Cardiac muscle cell (in vitro differentiated cells and primary cell): ENCODE measurements at places on chromosomes 5 and 9. TPM values are rescaled to one million over a fixed set of nuclear protein-coding genes. Genes with fewer than 3 reads are reported as not detected.

- H3K4me1 ChIP-seq, result no peaks in the 10 kb centered on the region
- H3K27me3 ChIP-seq, result no peaks in the 10 kb centered on the region
- H3K4me3 ChIP-seq, result no peak overlapping the region
- no peak for DNase-seq
- no peaks in the 10 kb centered on the region for H3K36me3 ChIP-seq
Measured at GRCh38 chr5:159392871-159393270, 62.6 kb upstream of the IL12B start.

GRCh38 chr5:109412981-109413402 is 3.2 kb upstream of the PJA2 start:
- no peak for DNase-seq
- no peak overlapping the region for H3K4me3 ChIP-seq
- no peaks in the 10 kb centered on the region for H3K36me3 ChIP-seq
- peak overlapping the region; percentile 81 for H3K27ac ChIP-seq

The LCN15 gene
- 0.32 and 0.77 TPM in 2 replicates for total RNA-seq

The ANKRD31 gene
- total RNA-seq, result under 0.01 and 0.21 TPM in 2 replicates

The C9orf152 gene
- total RNA-seq, result not detected in 2 replicates

The FAM78A gene
- 39.6 and 42.6 TPM in 2 replicates for total RNA-seq

DNA sequence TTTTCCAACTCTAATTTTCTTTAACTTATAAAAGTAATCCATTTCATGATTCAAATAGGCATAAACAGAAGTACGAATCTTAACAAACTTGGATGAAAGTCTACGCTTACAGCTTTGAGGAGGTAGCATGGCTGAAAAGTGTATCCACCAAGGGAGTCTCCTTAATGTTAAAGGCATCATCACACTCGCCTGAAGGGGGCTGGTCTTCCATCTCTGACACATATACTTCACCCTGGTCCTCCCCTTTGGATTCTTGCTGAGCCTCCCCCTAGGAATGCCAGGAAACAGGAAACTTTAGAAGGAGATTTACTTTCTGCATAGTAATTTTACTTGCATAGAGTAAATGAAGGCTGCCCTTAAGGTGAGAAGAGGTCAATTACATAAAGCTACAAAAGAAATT is 10.3 kb upstream of the NME5 start:
- H3K27ac ChIP-seq, result no peak overlapping the region
- H3K27me3 ChIP-seq, result peaks cover 3% of the 10 kb centered on the region

- H3K27ac ChIP-seq, result no peak overlapping the region
- H3K4me1 ChIP-seq, result no peaks in the 10 kb centered on the region
Measured at GRCh38 chr9:33202552-33203201, 35.5 kb upstream of the B4GALT1 start.

The PCA3 gene
- not detected in 2 replicates for total RNA-seq

DNA sequence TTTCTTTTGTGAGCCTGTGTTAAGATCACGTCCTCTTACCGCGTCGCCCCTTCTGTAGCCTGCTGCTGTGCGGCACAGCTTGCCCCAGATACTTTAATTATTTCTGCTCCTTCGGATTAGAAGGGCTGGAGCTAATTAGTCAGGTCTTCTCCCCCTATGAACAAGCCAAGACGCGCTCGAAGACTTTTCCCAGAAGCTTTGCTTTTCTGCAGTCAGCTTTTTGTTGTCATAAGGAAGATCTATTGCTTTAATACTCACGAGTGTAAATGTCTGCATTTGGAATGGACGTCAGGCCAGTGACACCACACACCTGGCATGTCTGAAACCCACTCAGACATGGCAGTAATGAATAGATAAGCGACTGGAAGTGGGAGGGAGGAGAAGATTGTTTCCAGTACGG is 37.0 kb downstream of the PRUNE2 start:
- no peak overlapping the region for H3K27ac ChIP-seq
- no peak for DNase-seq
- H3K4me3 ChIP-seq, result no peak overlapping the region
- H3K4me1 ChIP-seq, result no peaks in the 10 kb centered on the region

DNA sequence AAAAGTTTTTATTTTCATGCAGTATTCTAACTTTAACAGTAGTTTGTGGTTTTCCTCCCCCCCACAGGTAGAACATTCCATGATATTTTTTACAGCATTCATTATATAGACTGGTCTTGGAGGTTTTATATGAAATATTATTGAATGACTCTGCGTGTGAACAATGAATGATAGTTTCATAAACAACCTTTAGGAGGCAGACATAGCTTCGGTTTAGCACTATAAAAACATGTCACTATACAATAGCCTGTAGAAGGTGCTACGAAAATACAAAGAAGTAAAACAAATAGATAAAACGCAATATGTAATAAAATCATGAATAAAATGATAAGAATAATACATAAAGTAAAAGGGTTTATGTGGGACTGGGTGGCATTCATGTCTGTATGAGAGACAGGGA is 8.5 kb downstream of the KLF4 start:
- H3K27me3 ChIP-seq, result peaks cover 20% of the 10 kb centered on the region
- no peak for DNase-seq
- H3K27ac ChIP-seq, result no peak overlapping the region
- no peak overlapping the region for H3K4me3 ChIP-seq

- H3K27ac ChIP-seq, result no peak overlapping the region
- no peaks in the 10 kb centered on the region for H3K36me3 ChIP-seq
- H3K27me3 ChIP-seq, result peaks cover 15% of the 10 kb centered on the region
- no peak overlapping the region for H3K4me3 ChIP-seq
- no peak for DNase-seq
Measured at GRCh38 chr5:14588145-14588544, 6.6 kb downstream of the OTULINL start.

- peak; percentile 80 for DNase-seq
- H3K27me3 ChIP-seq, result no peaks in the 10 kb centered on the region
- peak overlapping the region; percentile 93 for H3K27ac ChIP-seq
- peaks cover 56% of the 10 kb centered on the region for H3K4me1 ChIP-seq
- peak overlapping the region; percentile 86 for H3K4me3 ChIP-seq
Measured at GRCh38 chr5:151155775-151156506, 1.6 kb downstream of the ANXA6 start.

The OTULINL gene
- total RNA-seq, result 0.27 and 0.42 TPM in 2 replicates

The PCDHGB7 gene
- 11.3 and 19.9 TPM in 2 replicates for total RNA-seq

DNA sequence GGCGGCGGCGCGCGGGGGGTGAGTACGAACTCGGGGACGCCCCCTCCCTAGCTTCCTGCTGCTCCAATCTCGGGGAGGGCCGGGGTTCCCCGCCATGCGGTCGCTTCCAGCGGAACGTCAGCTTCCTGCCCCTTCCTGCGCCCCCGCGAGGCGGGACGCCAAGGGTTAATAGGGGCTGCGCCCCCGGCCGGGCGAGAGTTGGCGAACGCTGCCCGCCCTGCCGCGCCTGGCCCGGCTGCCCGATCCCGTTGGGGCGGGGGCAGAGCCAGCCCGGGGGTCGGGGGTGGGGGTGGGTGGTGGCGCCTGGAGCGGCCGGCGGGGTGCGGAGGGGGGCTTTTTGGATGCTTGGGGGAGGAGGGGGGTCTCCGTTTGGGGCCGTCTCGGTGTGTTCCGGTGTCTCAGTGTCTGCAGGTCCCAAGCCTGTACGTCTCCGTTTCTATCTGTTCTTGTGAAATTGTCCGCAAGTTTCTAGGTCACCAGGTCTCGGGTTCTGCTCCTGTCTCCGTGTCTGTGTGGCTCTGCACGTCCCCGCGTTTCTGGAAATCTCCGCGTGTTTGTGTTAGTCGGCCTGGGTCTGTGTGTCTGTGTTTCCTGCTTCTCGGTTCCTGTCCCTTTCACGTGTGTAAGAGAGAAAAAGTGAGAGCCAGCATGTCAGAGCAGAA is 789 bp downstream of the COL27A1 start:
- peak overlapping the region; percentile 73 for H3K4me3 ChIP-seq
- peaks cover 11% of the 10 kb centered on the region for H3K4me1 ChIP-seq
- H3K36me3 ChIP-seq, result no peaks in the 10 kb centered on the region
- DNase-seq, result peak; percentile 38

- H3K36me3 ChIP-seq, result no peaks in the 10 kb centered on the region
- H3K27me3 ChIP-seq, result no peaks in the 10 kb centered on the region
- no peak overlapping the region for H3K4me3 ChIP-seq
- H3K27ac ChIP-seq, result no peak overlapping the region
- peaks cover 8% of the 10 kb centered on the region for H3K4me1 ChIP-seq
Measured at GRCh38 chr9:93136011-93136440, 2.0 kb upstream of the NINJ1 start.

The PCDHB3 gene
- 5.6 and 8.9 TPM in 2 replicates for total RNA-seq

The TAF11L10 gene
- not detected in 2 replicates for total RNA-seq

The PLCXD3 gene
- 19.3 and 58.6 TPM in 2 replicates for total RNA-seq

DNA sequence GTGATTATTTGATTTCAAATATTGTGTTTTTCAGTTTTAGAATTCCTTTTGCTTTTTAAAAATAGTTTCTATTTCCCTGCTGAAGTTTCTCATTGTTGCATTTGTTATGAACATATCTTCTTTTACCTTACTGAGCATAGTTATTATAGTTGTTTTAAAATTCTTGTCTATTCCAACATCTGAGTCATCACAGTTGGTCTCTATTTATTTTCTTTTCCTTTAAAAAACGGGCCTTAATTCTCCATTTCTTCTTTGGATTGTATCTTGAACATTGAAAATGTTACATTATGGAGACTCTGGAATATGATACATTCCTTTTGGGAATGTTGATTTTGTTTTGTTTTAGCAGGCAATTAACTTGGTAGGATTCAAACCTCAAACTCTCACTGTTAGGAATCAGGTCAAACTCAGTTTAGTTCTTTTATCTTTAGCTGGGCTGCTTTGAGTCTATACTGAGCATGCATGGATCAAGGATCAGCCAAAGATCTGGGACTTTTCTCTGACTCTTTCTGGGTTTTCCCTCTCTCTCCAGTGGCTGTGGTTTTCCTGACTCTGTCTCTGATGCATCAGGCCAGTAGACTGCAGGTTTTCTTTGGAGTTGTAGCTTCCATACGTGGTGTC is 70.3 kb downstream of the TEK start:
- H3K36me3 ChIP-seq, result no peaks in the 10 kb centered on the region
- H3K27ac ChIP-seq, result no peak overlapping the region
- no peaks in the 10 kb centered on the region for H3K4me1 ChIP-seq
- no peaks in the 10 kb centered on the region for H3K27me3 ChIP-seq
- H3K4me3 ChIP-seq, result no peak overlapping the region

The EGFLAM gene
- total RNA-seq, result 0.27 and 0.42 TPM in 2 replicates

The TRIM36 gene
- 2.6 and 8.0 TPM in 2 replicates for total RNA-seq

- H3K36me3 ChIP-seq, result no peaks in the 10 kb centered on the region
- DNase-seq, result no peak
- peaks cover 11% of the 10 kb centered on the region for H3K4me1 ChIP-seq
- no peak overlapping the region for H3K4me3 ChIP-seq
- H3K27me3 ChIP-seq, result no peaks in the 10 kb centered on the region
Measured at GRCh38 chr5:96942911-96943310, 7.0 kb downstream of the LNPEP start.

DNA sequence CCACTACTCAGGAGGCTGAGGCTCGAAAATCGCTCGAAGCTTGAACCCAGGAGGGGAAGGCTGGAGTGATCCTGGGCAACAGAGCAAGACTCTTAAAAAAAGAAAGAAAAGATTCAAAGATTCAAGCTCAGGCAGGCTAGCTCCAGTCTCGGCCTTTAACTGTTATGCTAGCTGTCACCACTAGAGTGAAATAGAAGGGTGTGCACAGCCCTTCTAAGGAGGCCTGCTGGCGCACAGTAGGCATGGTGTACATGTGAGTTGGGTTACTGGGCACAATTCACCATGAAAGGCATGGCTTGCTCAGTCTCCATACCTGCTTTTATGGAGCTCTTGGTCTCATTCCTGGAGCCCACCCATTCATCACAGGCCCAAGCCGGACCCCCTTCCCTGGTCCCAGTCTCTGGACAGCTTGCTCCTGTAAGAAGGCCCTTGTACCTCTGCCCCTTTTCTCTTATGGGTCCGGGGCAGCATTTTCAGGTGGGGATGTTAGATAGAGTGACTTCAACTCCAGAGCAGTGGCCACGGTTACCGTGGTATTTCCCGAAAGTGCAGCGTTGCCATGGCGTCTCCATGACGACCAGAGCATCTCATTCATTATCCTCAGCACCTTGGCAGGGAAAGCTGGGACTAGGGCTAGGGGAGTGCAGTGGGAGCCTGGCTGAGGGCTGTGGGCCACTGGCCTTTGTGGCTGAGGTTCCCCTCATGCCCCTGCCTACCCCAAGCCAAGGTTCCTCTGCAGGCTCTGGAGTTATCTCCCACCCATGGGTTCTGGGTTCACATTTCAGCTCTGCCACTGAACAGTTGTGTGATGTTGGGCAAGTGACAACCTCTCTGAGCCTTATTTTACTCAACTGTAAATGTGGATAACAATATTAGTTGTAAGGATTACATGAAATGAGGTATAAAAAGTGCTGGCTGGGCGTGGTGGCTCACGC is 5.7 kb downstream of the NDST1 start:
- no peaks in the 10 kb centered on the region for H3K36me3 ChIP-seq
- H3K27ac ChIP-seq, result peak overlapping the region; percentile 26
- no peak for DNase-seq

The KIF12 gene
- total RNA-seq, result 0.04 and 1.1 TPM in 2 replicates

DNA sequence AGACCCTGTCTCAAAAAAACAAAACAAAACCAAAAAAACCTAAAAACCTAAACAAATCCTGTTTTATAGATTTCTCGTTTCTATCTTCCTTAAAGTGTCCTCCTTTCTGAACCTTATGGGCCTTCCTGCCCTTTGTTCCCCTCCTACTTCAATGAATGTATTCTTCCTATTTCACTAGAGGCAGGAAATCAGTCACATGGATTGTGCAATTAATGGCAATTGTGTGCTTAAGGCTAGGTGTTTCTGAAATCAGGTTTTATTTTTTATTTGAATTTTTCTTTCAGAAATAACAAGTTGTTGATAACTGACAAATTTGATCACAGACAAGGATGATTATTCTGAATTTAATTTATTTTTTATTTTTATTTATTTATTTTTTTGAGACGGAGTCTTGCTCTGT is 220.6 kb upstream of the SEMA6A start:
- peaks cover 6% of the 10 kb centered on the region for H3K4me1 ChIP-seq
- no peaks in the 10 kb centered on the region for H3K27me3 ChIP-seq
- no peaks in the 10 kb centered on the region for H3K36me3 ChIP-seq

DNA sequence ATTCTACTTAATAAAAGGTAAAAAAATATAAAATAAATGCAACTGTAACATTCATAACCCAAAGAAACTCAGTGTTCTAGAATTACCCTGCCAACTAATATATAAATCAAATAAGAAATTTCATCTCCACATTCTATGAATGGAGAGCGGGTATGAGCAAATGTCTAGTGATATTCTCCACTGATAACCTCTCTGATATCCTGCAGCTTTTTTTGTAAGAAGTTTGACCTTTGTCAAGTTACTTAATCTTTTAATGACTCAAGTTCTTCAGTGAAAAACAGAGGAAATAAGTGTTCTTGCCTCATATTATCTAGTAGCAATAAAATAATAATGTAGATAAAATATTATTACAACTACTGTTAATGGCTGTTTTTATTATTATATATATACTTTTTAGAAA is 1275.6 kb upstream of the CDH9 start:
- no peaks in the 10 kb centered on the region for H3K27me3 ChIP-seq
- no peak overlapping the region for H3K4me3 ChIP-seq
- H3K4me1 ChIP-seq, result no peaks in the 10 kb centered on the region
- DNase-seq, result no peak

The SLC36A2 gene
- total RNA-seq, result not detected in 2 replicates

DNA sequence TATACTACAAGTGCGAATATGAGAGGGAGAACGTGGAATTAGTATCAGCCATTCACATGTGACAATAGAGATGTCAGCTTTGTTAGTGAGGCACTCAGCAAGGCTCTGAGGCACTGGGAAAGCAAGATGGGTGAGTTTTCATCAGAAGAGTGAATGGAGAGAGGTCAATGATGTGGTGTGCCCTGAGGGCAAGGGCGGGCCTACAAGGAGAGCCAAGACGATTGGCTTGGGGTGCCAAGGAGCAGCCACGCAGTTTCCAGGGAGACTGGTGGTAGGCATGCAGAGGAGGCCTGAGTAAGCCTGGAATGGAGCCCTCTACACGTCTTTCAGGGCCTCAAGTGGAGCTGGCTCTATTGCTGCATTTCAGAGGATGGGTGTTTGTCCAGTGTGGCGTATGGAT is 24.7 kb downstream of the BTF3 start:
- no peak overlapping the region for H3K27ac ChIP-seq
- H3K4me1 ChIP-seq, result no peaks in the 10 kb centered on the region
- DNase-seq, result no peak
- no peaks in the 10 kb centered on the region for H3K36me3 ChIP-seq
- H3K27me3 ChIP-seq, result no peaks in the 10 kb centered on the region
